Cerebellar nuclear complex (tissue), 1 donor: ENCODE measurements at places on chromosomes 6 and 20.

DNA sequence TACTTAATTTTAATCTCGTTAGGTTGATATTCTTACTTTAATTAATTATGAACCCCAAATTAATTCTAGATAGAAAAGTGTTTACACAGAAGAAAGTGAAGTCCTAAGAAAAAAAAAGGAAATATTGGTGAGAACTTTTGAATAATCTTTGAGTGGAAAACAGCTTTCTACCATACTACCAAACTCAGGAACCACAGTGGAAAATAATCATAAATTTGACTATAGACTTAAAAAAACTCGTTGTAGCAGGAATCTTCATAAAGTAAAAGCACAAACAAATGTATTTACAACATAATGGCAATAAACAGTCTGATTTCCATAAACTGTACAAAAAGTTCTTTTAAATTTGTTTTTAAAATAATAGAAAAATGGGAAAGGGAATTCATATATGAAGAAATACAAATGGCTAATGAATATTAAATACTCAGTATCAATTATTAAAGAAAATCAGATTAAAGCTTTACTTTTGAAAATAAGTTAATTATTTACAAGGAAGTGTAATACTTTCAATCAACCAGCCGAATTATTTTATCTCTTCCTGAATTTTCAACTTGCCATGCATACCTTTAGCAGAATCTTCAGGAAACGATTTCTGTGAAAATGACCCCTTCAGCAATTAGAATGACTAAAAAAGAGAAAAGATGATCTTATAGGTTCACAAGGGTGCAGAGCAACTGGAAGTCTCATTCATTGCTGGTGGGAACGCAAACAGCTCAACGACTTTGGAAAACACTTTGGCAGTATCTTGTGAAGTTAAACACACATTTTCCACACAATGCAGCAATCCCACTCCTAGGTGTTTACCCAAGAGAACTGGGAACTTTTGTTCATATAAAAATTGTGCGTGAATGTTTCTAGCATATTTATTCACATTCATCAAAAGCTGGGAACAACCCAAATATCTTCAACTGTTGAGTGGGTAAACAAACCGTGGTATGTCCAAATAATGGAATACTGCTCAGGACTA, 38.5 kb upstream of the BMP6 start:
- no peak for DNase-seq

DNA sequence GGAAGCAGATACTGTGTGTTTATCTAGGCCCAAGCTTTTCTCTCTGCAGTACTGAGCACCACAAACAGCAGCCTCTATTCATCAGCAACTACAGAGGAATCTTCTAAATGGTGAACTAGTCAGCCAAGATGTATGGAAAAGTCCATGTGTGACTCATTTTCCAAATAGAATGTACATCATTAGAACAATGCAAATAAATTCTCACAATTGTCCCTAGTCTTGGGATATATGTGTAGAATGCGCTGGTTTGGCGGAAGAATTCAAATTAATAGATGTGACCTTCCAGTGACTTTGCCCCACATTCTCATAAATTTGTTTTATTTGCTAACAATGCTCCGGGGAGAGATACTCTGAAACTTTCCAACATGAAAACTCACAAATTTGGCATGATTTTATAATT, 436.2 kb downstream of the CBLN4 start:
- DNase-seq = no peak

DNA sequence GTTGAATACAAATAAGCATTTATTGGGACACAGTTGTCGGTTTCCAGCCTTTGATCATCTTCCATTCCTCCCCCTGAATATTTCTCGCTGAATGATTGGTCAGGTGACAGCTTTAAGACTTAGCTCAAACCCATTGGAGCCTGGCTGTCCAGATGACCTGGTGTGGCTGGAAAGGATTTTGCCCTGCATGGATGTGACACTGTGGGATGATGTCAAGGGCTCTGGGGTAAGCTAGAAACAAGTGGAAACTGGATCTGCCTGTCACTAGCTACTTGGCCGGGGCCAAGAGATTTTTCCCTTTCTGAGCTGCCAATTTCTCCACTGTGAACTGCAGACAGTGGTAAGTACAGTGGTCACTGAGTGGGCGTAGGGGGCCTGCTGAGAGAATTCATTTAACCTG, 41.9 kb upstream of the MYLIP start:
- DNase-seq = no peak

- no peak for DNase-seq
These were observed 27.8 kb downstream of the PRSS16 start for GRCh38 chr6:27275025-27275956.

DNA sequence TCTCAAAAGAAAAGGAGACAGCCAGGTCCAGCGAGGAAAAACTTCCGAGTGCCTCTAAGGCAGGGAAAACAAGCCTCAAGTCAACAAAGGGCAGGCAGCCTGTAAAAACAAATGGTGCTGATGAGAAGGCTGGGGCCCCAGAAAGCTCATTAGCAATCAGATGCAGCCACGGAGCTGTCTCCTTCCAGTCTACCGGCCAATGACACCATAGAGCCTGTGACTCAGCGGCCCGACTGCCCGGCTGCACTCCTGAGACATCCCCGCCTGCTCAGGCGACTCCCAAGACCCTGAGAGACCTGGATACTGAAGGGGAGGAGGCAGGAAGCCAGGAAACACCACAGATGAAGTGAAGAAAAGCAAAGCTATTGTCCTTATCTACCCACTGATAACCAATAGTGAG, 120.1 kb upstream of the HDDC2 start:
- DNase-seq = no peak

DNA sequence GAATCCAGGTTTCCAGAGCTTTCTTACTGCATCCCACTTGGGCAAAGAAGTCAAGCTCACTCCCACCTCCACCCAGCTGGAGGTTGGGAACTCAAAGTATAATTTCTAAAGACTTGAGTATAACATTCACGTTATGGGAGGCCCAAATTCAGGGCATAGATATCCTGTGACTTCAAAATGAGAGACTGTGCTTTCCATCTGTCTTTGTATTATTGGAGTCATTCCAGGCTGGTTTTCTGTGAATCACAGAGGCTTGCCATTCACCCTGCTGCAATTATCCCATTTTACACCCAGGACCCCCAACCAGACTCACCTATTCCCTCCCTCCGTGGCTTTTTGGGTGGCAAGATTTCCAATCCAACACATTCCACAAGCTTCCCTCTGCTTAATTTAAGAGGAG, 19.3 kb upstream of the SRC start:
- no peak for DNase-seq

DNA sequence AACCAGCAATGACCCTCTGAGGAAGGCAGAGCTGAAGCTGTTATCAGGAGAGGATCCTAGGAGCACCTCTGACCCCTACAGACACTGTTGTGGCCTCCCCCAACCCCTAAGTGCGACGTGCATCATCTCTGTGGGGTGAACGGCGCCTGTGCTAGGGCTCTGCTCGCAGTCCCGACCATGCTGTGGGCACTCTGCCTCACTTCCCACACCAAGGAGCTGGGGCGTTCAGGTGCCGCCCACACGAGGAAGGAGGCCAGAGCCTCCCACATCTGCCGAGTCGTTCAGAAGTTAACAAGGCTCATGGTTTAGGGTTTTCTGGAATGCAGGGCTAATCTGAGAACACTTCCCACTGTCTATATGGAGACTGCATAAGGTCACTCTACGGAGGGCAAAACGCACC, 62.1 kb downstream of the GINS1 start:
- no peak for DNase-seq

DNA sequence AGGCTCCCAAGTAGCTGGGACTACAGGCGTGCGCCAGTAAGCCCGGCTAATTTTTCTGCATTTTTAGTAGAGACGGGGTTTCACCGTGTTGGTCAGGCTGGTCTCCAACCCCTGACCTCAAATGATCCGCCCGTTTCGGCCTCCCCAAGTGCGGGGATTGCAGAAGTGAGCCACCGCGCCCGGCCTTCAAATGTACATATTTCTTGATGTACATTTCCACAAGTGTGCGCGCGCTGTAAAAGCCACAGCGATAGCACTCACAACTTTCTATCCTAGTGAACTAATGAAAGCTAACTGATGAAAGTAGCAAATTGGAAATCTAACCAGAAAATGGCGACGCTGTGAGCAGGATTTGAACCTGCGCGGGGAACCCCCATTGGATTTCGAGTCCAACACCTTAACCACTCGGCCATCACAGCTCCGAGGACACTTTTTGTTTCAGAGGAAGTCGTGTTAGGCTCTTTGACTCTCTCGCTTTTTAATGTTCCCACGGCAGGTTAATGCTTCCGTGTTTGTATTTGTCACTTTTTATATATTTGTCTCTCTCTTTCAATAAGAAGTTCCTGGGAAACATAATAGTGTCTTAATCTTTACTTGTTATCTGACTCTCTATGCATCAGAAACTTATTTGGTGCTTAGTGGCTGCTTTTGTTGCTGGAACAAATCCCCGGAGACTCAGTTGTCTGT, 199.4 kb upstream of the ZNF184 start:
- DNase-seq = no peak

- no peak for DNase-seq
These were observed 172.2 kb downstream of the AIG1 start for GRCh38 chr6:143232849-143233248.

- no peak for DNase-seq
These were observed 25.7 kb upstream of the TCFL5 start for GRCh38 chr20:62887152-62887859.

GRCh38 chr6:143264379-143264778, 186.1 kb downstream of the ADAT2 start:
- no peak for DNase-seq

- no peak for DNase-seq
These were observed 79.6 kb downstream of the CEP57L1 start for GRCh38 chr6:109174916-109175315.

- DNase-seq = no peak
These were observed 370.2 kb upstream of the SASH1 start for GRCh38 chr6:147972448-147972847.

- no peak for DNase-seq
These were observed 108.1 kb upstream of the TIAM2 start for GRCh38 chr6:154887051-154887450.

GRCh38 chr6:31495580-31495979, 2.4 kb upstream of the MICB start:
- no peak for DNase-seq

DNA sequence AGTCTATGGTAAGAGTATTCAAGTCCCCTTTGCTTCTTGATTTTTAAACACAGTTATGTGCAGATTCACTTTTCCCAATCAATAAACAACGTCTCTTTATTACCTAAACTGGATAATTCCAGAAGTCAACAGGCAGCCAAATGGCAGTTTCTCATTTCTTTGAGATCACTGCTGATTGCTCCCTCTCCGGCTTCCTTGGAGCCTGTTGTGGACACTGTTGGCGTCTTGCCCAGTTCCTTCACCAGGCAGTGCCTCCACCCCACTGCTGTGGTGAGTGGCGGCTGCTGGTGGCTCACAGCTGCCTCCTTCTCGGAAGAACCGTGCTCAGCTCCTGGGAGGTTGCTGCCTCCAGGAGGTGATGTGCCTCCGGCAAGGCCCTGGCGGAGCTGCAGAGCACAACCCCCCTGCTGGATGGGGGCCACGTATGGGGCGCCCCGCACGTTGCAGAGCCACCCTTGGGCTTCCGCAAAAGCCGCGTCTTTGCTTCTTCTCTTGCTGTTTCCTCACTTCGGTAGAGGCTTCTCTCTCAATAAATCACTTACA, 105.1 kb upstream of the CNKSR3 start:
- DNase-seq = no peak

- no peak for DNase-seq
These were observed 39.5 kb downstream of the PPP1R16B start for GRCh38 chr20:38844963-38845362.

GRCh38 chr20:61744691-61745396, 320.8 kb downstream of the TAF4 start:
- DNase-seq = no peak

DNA sequence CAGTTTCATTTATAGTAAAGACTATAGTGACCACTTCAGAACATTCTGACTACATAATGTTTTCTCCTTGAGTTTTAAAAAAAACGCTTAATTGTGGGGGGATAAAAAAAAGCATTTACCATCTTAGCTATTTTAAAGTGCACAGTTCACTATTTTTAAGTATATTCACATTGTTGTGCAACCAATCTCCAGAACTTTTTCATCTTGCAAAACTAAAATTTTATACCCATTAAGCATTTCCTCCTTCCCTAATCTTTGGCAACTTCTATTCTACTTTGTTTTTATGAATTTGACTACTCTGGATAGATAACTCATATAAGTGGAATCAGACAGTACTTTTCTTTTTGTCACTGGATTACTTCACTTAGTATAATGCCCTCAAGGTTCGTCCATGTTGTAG, 62.3 kb downstream of the FKBP5 start:
- no peak for DNase-seq

DNA sequence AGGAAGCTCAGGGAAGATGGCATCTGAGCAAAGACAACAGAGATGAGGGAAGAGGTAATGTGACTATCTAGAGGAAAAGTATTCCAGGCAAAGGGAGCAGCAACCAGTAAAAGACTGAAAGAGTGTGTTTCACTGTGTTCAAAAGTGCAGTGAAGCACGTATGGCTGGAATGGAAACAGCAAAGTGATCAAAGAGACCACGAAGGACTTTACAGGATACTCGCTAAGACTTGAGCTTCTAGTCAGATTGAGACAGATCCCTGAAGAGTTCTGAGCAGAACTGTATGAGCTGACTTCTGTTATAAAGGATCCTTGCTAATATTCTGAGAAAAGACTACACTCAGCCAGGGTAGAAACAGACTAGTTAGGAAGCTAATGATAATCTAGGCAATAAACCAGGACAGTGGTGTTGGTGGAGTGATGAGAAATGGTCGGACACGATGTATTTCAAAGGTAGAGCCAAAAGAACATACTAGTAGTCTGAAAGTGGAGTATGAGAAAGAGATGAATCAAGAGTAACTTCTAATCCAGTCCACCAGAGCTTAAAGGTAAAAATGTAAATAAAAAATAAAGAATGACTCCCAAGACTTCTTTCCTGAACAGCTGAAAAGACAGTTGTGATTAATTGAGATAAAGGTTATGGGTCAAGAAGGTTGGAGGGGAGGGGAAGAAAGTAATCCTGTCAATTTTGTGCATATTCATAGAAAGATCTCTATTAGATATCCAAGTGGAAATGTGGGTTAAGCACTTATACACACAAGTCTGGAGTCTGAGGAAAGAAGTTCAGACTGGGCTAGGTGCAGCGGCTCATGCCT, 14.2 kb downstream of the SEC63 start:
- no peak for DNase-seq

DNA sequence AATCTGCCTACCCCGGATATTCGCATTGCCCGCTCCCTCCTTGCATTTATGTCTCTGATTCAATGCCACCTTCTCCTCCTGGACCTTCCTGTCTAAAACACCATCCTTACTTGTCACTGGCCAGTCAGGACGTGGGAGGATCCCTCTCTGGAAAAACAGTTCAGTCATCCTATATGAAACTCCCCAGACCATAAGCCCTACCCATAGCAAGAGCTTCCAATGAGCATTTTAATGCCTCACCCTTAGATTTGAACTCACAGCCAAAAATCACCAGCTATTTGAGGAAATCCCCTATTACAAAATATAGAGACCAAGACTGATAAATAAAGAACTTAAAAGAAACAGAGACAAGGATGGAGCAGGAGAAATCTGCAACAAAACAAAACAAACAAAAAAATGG, 86.4 kb downstream of the SHLD1 start:
- DNase-seq = no peak
